ENCODE measurements at places on chromosomes 1 and 21.

- no peak for DNase-seq
These were observed 60.6 kb downstream of the RIPK4 start for GRCh38 chr21:41706263-41706639.

DNA sequence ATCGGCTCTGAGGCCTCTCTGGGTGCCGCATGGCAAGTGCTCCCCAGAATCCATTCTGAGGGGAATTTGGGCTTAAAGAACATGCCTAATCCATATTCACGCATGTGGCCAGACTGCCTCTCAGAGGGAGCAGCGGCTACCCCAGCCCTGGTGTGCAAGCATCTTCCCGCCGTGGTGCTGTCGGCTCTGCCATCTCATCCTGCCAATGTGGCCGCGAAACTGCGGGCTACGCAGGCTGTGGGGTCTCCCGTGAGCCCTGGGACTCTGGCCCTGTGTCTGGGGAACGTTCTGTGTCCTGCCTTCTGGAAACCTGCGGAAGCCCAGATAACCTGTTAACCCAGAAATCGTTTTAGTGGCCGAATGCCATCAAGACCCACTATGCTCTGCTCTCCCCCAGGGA is 60.7 kb downstream of the SLC19A1 start:
- no peak for DNase-seq

GRCh38 chr1:206734499-206735142 is 36.0 kb upstream of the IL19 start:
- DNase-seq, result peak; percentile 92

GRCh38 chr1:112007169-112007568 is 17.7 kb upstream of the KCND3 start:
- no peak for DNase-seq

- DNase-seq, result no peak
These were observed 61.2 kb downstream of the KCNN3 start for GRCh38 chr1:154808909-154809262.

DNA sequence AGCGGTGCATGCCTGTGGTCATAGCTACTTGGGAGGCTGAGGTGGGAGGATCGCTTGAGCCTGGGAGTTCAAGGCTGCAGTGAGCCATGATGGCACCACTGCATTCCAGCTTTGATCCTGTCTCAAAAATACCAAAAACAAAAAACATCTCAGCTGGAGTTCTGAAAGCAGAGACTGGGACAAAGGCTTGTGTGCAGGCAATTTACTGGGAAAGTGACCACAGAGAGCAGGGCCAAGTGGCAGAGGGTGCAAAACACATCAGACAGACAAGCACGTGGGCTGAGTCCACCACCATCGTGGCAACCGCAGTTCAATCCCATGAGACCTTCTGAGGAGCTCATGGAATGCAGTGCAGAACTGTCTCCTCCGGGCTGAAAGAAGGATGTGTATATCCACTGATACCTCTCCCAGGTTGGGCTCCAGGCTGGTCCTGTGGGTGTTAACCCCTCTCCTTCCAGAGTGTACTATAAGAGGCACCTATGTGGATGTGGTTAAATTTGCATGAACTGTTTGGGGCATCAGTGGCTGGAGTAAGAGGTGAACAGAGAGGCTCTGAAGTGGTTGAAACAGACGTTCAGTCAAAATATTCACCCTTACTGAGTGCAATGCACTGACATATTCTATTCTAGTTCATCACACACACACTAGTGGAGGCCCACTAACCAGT is 10.8 kb downstream of the PIGP start:
- DNase-seq, result no peak

- DNase-seq, result no peak
These were observed 3.9 kb downstream of the TAS1R2 start for GRCh38 chr1:18855573-18855972.

GRCh38 chr1:100606438-100606837 is 68.5 kb downstream of the GPR88 start:
- DNase-seq, result no peak

DNA sequence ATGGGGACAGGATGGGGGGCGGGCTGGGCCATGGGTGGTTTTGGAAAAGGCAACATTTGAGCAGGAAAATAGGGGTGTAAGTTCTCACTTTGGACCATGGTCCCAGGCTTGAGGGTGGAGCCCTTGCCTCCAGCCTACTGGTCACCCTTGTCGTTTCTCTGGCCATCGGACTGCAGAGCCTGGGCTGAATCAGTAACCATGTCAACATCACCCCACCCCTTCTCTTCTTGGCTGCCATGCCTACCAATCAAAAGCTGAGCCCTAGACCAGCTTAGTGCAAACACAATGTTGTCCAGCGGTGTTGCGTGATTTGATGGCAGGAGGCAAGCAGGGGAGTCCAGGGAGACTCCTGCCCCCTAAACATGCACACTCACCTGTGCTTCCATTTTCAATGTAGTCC is 231.0 kb upstream of the KAZN start:
- no peak for DNase-seq

DNA sequence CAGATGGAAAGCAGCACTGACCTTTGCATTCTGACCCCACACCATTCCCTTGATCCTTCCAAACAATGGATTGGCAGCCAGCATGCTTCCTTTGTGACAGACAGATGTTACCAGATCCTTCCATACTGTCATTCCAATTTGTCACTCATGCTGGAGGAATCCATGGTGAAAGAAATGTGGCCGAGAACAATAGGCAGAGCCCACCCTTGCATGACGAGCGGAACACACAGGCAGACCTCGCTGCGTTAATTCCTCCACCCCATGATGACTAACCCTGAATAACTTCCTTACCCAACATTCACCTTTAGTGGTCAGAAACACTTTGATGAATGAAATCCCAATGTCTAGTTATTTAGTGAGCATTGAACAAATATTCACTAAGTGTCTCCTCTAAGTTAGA is 45.1 kb downstream of the PDPN start:
- no peak for DNase-seq

- no peak for DNase-seq
These were observed 94.7 kb upstream of the TARDBP start for GRCh38 chr1:10917513-10918454.

GRCh38 chr1:162166917-162167615 is 97.6 kb downstream of the NOS1AP start:
- no peak for DNase-seq

GRCh38 chr1:65830306-65830705 is 37.6 kb downstream of the PDE4B start:
- no peak for DNase-seq

DNA sequence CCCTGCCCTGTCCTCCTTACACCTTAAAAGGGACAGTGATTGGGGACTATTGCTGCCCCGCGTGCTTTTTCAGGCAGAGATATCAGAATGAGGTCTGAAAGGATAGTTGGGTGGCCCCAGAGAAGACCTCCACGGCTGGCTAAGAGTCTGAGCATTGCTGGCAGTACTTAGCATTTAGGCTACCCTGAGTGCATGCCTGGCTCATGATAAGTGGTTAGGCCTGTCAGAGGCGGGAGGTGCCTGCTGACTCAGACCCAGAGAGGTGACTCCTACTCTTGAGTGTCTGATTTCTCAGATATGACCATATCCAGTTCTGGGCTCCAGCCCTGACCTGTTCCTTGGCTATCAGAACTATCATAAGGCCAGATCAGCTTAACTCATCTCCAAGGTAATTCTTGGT is 213.7 kb downstream of the PBX1 start:
- DNase-seq, result no peak

GRCh38 chr1:41626616-41627375 is 142.3 kb upstream of the EDN2 start:
- DNase-seq, result peak; percentile 70

DNA sequence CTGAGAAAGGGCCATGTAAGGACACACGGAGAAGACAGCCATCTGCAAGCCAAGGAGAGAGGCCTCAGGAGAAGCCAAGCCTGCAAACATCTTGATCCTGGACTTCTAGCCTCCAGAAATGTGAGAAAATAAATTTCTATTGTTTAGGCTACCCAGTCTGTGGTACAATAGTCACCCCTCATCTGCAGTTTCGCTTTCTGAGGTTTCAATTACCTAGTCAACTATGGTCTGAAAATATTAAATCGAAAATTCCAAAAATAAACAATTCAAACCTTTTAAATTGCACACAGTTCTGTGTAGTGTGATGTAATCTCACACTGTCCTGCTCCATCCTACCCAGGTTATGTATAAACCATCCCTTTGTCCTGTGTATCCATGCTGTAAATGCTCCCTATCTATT is 52.6 kb downstream of the ZNF644 start:
- no peak for DNase-seq

GRCh38 chr1:81547261-81547911 is 253.3 kb upstream of the ADGRL2 start:
- no peak for DNase-seq

- DNase-seq, result no peak
These were observed 37.5 kb upstream of the NLRP3 start for GRCh38 chr1:247378334-247379073.

GRCh38 chr1:235054936-235055335 is 73.7 kb downstream of the TOMM20 start:
- no peak for DNase-seq

GRCh38 chr1:82019508-82019907 is 218.8 kb downstream of the ADGRL2 start:
- DNase-seq, result no peak

- DNase-seq, result peak; percentile 87
These were observed 4.5 kb downstream of the C1orf232 start for GRCh38 chr1:26164036-26164860.

Data from activated CD8-positive, alpha-beta memory T cell treated with anti-CD3 and anti-CD28 coated beads for 24 hours (primary cell).